ENCODE measurements at places on chromosomes 1 and 21.

GRCh38 chr1:31523012-31523411 lies 53.3 kb upstream of the TINAGL1 start:
- DNase-seq, result no peak

- no peak for DNase-seq
These were observed 36.1 kb downstream of the COA6 start for GRCh38 chr1:234409328-234409727.

DNA sequence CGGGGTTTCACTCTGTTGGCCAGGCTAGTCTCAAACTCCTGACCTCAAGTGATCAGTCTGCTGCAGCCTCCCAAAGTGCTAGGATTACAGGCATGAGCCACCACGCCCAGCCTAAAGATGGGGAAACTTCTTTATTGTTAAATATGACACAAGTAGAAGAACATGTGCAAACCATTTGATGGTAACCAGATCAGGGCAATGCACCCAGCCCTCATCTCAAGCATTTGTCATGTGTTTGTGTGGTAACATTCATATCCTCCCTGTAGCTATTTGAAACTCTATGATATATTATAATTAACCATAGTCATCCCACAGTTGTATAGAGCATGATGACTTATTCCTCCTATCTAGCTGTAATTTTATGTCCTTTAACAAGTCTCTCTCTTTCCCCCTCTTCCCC lies 119.5 kb upstream of the TMPRSS2 start:
- DNase-seq, result peak; percentile 22

- no peak for DNase-seq
These were observed 6.9 kb downstream of the AGRN start for GRCh38 chr1:1026599-1027413.

DNA sequence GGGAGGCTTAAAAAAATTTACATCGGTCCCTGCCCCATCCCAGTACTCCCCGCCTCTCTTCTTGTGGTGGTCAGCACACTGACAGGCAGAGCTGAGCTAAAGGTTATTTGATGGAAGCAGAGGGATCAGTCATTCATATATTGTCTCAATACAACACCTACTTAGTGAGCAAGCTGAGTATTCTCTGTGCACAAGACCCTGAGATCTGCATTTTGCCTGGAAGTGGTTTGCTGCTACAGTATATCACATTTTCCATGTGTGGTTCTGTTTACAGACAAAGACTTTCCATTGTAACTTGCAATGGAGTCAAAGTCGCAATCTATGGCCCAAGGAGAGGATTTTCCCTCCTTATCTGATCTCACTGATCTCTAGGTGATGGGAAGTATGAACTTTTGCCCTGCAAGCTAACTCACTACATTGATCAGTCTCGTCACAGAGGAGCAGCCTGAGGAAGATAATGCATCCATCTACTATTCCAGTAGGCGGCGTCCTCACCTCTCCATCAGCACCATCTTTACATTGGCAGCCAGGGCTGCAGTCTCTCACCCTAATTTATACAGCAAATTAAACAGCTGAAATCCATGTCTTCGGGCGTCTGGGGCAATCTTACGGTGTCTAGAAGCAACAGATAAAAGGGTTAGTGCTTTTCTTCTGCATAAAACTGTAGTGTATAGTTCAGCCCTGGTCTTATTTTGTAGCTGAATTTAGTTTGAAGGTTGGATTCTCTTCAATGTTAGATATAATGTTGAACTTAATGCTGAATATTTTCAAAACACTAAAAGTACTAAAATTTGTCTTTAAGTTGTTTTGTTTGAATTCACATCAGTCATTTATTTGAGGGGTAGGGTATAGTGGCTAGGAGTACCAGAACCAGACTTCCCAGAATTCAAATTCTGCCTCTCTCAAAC lies 3.2 kb upstream of the TRAF5 start:
- peak; percentile 62 for DNase-seq

DNA sequence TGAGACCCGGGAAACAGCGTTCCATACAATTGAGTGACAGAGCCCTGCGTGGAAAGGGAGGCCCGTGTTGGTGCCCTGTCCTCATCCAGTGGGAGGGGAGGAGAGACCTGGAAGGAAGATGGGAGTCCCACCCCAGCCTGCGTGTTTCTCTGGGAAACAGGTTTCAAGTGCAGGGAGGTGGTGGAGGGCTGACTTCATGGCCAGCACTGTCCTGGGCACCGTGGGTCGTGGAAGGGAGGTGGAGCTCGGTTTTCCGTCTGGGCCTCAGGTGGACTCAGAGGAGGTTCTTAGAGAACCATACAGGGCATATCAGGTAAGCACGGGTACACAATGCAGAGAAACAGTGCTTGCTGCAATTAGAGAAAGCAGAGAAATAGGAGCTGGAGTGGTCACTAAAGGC lies 222.6 kb downstream of the CAMTA1 start:
- no peak for DNase-seq

DNA sequence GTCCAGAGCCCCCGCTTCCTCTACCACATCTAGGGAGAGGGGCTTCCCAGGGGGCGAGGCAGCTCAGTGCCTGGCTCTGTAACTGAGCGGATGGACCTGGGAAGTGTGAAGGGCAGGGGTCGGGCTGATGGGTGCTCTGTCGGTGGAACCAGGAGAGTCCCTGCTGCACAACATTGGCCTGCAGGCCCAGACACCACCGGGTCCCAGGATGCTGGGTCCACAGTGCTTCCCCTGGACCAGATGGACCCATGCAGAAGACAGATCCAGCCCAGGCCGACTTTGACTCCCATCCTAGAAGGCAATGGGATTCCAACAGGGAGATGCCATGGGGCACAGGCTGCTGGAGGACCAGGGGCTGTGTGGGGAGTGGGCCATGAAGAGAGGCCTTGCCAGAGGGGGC lies 212.9 kb downstream of the GRIK3 start:
- no peak for DNase-seq

GRCh38 chr1:234862360-234862943 lies 252.5 kb upstream of the IRF2BP2 start:
- no peak for DNase-seq

DNA sequence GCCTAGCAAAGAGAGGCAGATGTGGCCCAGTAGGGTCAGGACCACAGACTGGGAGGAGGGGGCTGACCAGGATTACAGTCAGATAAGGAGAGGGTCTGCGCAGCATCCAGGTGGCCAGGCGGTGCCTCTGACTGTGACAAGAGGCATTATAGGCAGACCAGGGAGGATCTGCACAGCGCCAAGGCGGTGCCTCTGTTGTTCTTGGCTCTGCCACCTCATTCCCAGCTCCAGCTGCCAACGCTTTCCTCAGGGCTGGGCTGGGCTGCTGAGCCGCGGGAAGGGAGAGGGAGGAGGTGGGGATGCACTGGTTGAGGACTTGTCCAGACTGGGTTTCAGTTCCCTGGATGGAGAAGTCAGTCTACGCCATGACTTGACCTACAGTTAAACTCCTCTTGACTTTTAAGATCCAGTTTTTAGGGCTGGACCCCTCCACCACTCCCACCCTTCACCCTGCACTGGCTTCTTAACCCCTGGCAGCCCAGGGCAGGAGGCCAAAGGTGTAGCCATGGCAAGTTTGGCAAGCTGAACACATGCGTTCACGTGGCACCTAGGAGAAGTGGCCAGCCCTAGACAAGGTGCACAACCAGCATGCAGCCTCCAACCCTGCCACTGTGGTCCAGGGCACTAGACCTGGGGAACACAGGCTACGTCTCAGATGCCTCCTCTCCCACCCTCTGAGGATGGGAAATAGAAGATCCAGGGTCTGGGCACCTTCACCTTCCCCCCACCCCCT lies 4.5 kb upstream of the CRABP2 start:
- peak; percentile 78 for DNase-seq

DNA sequence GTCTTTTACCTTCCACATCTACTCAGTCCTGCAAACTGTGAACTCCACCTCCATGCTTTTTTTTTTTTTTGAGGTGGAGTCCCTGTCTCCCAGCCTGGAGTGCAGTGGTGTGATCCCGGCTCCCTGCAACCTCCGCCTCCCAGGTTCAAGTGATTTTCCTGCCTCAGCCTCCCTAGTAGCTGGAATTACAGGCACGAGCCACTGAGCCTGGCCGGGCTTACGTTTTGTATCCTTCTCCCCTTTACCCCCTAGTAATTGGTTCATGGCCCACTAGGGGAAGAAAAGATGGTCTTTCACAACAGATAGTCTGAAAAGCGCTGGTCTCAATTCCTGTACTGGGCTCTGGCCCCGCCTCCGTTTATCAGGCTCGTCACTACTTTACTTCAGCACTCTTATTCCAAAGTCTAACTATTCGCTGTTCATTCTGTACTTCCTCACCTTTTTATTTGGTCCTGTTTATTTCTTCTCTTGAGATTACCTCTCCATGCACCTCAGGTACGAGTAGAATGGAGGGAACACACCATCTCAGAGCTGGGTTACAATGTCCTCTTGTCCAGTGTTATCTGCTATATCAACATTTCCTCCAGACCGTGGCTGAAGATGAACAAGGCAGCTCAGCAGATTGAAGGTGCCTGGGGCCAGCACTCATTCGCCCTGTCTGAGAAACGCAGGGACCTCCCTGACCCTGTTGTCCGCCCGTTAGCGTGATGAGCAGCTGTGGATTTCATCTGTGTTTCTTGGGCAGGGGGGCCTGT lies 16.2 kb downstream of the CNST start:
- DNase-seq, result no peak

- peak; percentile 6 for DNase-seq
These were observed 26.9 kb upstream of the LRRC3 start for GRCh38 chr21:44428281-44428960.

DNA sequence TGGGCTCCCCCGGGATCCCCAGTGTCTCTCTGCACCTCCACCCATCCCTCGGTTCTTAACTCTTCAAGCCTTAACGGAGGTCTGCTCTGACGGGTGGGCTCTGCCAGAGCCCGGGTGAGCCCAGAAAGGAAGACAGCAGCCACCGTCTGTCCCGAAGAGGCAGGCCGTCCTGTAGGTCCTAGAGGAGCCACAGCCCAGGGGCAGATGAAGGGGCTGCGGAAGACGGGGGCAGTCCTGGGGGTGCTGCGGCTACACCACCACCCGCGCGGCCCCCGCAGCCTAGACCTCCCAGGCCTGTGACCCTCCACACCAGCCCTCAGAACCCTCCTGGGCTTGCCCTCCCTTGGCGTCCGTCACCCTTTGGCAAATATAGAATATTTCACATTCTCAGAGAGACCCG lies 71.0 kb downstream of the UMODL1 start:
- no peak for DNase-seq

DNA sequence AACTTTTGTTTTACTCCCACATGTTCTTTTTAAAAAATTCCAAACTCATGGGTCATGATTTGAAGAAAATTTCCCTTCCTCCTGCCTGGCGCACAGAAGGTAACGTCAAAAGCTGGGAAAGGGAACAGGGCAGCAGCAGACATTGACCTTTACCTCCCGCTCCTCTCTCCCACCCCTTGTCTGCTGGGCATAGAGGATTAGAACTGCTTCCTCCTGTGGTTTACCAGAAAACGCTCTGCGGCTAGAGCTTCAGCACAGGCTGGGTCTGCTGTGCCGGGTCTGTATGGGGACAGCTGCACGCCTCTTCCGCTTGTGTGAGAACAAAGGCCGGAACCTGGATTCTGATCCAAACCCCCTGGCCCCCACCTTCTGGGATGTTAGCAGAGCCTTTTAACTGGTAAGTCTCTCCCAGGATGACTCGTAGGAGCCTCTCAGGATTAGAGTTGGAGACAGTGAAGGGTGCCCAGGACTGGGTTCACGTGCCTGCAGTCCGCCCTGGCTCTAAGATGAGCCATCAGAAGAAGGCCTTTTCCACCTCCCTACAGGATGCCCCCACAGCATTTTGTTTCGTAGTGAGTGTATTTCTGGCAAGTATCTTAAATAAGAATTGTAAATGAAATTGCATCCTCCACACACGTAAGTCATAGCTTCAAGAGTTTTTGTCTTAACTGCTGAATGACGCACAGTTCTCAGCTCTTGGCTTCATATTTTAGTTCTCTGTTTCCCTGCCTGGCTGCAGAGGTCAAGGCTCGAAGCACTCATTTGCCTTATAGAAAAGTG lies 5.2 kb downstream of the H6PD start:
- peak; percentile 74 for DNase-seq

DNA sequence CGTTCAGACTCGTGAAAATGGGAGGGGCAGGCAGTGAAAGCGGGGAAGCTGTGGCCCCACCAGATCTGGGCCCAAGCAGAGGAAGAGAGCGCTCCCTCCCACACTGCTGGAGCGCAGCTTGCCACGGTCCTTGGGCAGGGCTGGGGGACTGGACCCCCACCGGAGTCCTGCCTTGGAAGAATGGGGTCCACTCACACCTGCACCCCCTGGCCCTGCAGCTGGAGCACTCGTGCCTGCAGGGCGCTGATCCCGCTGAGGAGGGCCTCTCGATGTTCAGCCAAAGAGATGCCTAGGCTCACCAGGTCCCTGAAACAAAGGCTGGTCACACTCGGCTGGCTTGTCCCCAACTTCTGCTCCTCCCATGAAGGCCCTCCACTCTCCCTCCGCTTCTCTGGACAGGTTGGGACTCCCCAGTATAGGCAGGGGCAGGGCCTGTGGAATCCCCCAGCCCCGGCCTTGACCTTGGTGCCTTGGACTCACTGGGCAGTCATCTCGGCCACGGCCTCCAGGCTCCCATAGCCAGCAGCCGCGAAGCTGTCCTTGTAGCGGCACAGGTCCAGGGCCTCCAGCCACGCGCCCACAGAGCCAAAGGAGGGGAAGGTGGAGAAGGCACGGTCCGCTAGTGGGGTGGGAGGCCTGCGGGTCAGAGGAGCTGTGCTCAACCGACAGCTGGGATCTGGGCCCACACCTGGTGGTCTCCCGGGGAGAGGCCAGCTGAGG lies 26.0 kb downstream of the CDCA8 start:
- DNase-seq, result no peak

- DNase-seq, result no peak
These were observed 40.8 kb downstream of the KIAA1614 start for GRCh38 chr1:180953291-180954004.

DNA sequence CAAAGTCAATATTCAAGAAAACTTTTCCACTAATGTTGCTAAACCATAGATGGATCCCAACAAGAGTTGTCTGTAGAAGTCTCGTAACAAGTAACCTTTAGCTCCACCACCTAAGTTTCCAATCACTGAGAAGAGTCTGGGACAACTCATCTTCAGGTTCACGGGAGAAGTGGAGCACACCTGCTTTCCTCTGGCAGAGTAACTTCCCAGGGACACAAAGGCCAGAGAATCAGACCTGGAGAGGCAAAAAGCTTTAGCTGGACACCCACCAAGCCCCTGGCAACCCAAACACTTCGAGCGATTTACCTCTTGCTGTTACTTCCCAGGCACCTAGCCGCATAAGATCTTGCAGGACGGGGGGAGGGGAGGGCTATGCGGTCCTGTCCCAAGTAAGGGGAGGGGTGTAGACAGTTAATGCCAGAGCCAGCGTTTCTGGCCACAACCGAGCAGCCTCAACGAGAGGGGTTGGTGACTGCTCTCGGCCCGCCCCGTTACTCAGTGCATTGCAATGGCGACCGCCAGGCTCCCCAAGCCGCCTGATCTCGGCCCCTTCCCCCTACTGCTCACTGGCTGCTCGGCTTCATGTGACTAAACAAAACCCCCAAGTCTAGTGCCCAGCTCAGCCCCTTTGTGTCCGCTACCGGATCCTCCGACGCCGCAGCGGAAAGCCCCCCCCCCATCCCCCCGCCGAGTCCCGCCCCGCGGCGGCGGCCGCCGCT lies 709 bp downstream of the ZNF644 start:
- peak; percentile 84 for DNase-seq
